ENCODE measurements at places on chromosomes 5 and 9.
A peak's percentile ranks its signal among the peaks of the same experiment; 100 is the strongest.

- no peak overlapping the region for H3K4me3 ChIP-seq
- H3K4me1 ChIP-seq = peaks cover 11% of the 10 kb centered on the region
- DNase-seq = no peak
- H3K27ac ChIP-seq = no peak overlapping the region
Measured at GRCh38 chr5:59582746-59583145, 310.8 kb downstream of the PDE4D start.

GRCh38 chr9:135797507-135798262 lies 95.7 kb downstream of the KCNT1 start:
- no peaks in the 10 kb centered on the region for H3K4me1 ChIP-seq
- H3K4me3 ChIP-seq = no peak overlapping the region
- no peaks in the 10 kb centered on the region for H3K36me3 ChIP-seq
- peak; percentile 52 for DNase-seq

DNA sequence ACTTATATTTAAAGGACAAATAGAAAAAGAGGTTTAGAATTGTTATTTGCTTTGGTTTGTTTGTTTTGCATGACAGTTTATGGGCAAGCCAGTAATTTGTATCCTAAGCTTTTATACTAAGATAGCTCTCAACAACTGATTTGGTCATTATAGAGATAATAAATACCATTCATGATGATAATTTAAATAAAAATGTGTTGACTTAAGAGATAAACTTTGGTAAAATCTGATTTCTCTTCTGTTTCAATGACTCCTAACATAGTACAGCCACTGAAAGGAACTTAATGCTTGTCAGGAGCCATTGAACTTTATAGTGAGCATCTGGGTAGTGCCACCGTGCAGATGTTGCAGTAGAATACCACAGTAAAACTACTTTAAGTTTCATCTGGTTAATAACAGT lies 160.7 kb upstream of the ACOT12 start:
- H3K27me3 ChIP-seq = no peaks in the 10 kb centered on the region
- H3K36me3 ChIP-seq = no peaks in the 10 kb centered on the region
- no peak overlapping the region for H3K4me3 ChIP-seq
- no peak for DNase-seq
- peaks cover 10% of the 10 kb centered on the region for H3K4me1 ChIP-seq

GRCh38 chr5:171707442-171707792 lies 78.2 kb upstream of the SMIM23 start:
- H3K4me3 ChIP-seq = no peak overlapping the region
- H3K27me3 ChIP-seq = peaks cover 40% of the 10 kb centered on the region
- no peaks in the 10 kb centered on the region for H3K4me1 ChIP-seq
- H3K27ac ChIP-seq = no peak overlapping the region
- no peak for DNase-seq
